M059J (cell line): ENCODE measurements at places on chromosomes 6 and 20. TPM values are rescaled to one million over a fixed set of nuclear protein-coding genes. Genes with fewer than 3 reads are reported as not detected.
A peak's percentile ranks its signal among the peaks of the same experiment; 100 is the strongest.

The SLC17A2 gene
- not detected in 2 replicates for total RNA-seq

GRCh38 chr20:3629893-3630292, 33.3 kb downstream of the GFRA4 start:
- no peak for DNase-seq

GRCh38 chr20:40160097-40160550, 528.9 kb downstream of the MAFB start:
- peak; percentile 74 for DNase-seq

- peak; percentile 52 for DNase-seq
Observed at GRCh38 chr6:89385156-89385667, 26.9 kb downstream of the RRAGD start.

- DNase-seq, result no peak
Observed at GRCh38 chr20:45612314-45612713, 17.2 kb upstream of the WFDC10A start.

- DNase-seq, result no peak
Observed at GRCh38 chr6:17688481-17688880, 18.2 kb downstream of the NUP153 start.
